ENCODE measurements at places on chromosomes 1 and 21.

- no peak for DNase-seq
Measured at GRCh38 chr1:25806418-25806817, 6.4 kb downstream of the SELENON start.

- DNase-seq, result no peak
Measured at GRCh38 chr1:201482755-201483154, 13.8 kb upstream of the PHLDA3 start.

DNA sequence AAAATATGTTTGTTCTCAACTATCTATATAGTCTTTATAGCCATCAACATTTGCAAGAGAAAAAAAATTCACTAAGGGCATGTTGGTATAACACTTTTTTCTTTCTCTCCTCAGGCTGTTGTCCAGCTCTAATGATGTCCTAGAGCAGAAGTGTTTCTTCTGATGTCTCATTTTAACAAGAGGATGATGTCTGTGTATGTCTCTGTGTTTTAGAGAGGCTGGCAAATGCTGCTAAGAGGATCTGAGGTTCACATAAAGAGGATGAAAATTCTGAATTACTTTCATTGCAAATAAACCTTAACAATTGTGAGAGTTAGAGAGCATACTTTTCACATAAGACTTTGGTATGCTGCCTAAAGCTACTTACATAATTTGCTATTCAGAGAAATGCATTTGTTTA, 2.6 kb upstream of the BRINP3 start:
- DNase-seq, result no peak

GRCh38 chr1:7528386-7529198, 242.5 kb upstream of the VAMP3 start:
- no peak for DNase-seq

- no peak for DNase-seq
Measured at GRCh38 chr1:222976453-222976852, 161.6 kb downstream of the DISP1 start.

GRCh38 chr1:47756006-47756405, 241.2 kb downstream of the TRABD2B start:
- no peak for DNase-seq

GRCh38 chr1:159705251-159705903, 9.0 kb downstream of the CRP start:
- DNase-seq, result no peak

- DNase-seq, result no peak
Measured at GRCh38 chr1:108758796-108759195, 12.3 kb downstream of the STXBP3 start.

- no peak for DNase-seq
Measured at GRCh38 chr1:30661311-30661710, 62.1 kb downstream of the MATN1 start.

DNA sequence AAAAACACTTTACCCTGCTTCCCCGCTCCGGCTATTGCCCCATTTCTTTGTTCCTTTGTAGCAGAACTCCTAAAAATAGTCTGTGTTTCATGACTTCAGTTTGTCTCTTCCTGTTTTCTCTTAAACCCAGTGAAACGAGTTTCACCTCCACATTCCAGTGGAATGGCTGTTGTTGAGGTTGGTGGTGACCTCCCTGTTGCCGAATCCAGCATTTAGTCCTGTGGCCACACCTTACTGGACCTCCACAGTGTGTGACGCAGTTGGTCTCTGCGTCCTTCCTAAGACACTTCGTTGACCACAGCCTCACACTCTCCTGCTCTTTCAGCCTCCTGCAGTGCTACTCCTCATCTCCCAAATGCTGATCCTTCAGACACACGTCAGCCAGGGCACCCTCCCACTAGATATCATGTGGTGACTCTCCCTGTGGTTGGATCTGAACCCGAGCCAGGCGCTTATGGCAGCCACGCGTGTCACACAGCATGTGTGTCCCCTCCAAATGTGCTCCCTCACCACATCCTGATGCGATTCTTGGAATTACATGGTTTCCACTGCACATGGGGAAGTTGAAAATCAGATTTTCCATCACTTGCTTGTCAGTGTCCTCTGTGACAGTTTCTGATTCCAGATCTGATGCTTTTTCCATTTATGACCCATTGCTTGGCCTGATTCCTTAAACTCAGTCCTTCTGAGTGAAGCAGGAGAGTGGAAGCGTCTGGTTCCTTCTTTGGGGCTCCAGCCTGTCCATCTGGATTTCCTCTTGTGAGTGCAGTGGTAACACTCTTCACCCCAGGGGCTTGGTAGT, 99.1 kb upstream of the ARTN start:
- DNase-seq, result peak; percentile 77

DNA sequence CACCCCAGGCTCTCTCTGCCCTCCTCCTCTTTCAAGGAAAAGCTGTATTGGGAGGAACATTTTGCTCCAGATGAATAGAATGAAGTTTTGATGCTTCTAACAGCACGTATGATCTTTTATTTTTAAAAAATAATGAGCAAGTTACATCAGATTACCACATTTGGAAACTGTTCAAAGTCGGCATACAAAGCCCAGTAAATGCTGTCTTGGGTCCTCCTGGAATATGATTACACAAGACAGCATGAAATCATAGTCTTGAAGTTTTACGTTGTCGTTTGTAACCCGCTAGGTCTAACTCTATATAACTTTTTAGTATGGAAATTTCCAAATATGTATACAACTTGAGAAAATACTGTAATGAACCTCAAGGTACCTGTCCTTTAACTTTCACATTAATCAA, 385.6 kb downstream of the HLX start:
- DNase-seq, result no peak

DNA sequence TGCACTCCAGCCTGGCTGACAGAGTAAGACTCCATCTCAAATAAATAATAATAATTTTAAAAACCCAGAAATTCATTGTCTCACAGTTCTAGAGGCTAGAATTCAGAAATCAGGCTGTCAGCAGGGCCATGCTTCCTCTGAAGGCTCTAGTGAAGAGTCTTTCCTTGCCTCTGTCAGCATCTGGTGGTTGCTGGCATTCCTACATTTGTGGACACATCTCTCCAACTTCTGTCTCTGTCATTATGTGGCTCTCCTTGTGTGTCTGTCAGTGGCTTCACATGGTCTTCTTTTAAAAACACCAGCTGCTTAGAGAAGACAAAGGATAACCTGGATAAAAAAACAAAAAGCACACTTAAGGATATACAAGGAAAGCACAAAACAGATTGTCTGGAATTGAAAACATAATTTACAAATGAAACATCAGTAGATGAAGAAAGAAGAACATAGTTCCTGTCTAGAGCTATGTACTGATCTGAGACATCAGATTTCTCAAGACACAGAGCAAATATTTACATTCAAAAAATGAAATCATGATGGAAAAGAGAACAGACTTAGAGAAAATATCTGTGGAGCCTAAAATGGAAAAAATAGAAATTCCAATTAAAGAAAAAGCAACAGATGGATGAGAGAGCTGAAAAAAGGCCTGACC, 32.7 kb upstream of the ASB17 start:
- no peak for DNase-seq

DNA sequence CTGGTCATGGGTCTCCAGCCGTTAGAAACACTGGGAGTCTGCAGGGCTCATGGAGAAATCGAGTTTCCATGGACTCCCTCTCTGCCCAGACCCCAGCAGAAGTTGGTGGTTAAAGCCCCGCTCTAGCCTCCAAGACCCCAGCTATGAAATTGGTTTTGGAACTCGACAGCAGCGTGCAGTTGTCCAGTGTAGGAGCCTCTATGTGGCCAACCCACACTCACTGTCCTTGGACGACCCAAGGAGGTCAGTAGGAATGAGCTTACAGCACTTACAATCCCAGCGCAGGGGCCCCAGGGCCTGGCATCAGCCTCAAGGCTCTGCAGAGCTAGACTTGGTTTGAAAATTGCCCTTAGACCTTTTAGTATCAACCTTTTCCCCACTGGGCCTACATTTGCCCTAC, 3.2 kb upstream of the PRDM16 start:
- DNase-seq, result no peak

DNA sequence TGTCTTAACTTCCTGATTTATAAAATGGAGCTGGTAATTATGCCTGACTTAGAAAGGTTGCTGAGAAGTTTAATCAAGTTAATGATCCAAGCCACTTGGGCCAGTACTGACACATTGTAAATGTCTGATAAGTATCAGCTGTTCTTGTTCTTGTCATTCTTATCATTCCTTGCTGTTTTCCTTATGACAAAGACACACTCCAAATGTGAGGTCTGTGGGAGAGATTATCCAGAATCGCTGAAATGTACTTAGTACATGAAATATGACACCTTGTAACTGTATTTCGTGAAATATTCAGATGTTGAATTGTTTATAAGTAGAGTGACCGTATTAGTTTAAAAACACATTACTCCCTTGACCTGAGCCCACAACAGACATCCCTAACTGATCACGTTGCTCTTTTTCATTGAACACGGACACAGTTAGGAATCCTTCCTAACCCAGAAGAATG, 6.1 kb downstream of the AADACL4 start:
- no peak for DNase-seq

- no peak for DNase-seq
Measured at GRCh38 chr1:201750120-201750519, 78.8 kb upstream of the IPO9 start.

DNA sequence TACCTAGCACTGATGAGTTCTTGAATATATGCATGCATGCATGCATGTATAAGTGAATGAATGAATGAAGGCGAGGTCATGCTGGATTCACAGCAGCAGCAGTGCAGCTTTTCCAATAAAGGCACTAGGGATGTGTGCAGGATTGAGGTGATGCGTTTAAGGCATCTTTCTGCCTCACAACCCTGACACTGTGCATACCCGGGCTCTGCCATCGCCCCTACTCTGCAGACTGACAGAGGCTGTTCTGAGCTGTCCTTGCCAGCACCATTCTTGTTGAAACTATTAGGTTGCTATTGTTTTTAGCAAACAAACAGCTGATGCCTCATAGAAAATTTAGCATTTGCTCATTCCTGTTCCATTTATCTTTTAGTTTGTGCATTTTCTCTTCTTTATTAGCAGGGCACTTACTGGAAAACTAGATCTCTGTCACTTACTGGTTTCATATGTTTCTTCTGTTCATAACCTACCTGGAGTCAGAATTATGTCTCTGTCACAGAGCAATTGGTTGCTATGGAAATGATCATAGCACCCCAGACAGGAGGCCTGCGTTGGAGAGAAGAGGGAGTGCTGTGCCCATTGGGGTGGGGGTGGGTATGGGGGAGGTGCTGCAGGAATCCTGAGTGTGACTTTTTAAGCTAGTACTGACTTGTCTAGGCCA, 79.0 kb downstream of the CD58 start:
- no peak for DNase-seq
